ENCODE measurements at places on chromosomes 2 and 18.

DNA sequence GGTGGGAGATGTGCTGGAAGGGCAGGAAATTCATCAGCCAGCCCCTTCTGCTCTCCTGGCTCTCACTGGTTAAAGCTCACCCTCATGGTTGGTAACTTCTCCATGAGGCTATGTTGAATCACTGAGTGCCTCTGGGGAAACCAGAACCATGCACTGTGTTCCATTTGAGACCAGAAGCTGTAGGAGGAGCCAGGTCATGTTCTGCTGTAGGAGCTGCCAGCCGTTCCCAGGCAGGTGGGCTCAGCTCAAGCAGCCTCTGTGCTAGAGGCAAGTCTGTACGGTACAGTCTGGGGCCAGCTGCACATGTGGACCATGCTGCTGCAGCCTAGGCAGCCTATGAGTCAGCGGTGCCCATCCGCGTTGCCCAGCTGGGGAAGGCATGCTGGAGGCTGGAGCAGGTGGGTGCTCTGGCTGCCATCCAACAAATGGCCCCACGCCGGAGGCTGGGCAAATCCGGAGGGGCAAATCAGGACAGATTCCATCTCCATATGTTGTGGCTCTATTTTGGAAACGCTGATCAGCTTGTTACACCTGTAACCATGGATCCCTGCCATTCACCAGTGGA, 22.0 kb upstream of the KCNF1 start:
- DNase-seq, result no peak

DNA sequence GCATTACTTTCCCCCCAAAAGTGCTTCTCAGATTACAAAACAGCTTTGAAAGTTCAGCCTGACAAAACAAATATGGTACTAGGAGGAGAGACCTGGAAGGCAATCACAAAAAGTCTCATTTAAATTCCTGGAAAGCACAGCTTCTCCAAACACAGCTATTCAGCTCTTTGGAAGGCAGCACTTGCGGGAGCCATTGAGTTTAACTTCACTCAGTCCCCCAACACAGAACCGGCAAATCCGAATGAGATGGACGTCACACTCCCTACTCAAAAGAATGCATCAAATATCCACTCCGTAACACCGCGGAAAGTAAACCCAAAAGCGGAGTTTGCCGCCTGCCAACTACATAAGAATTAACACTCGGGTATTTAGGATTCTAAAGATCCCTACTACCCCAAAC, 638 bp downstream of the ST6GAL2 start:
- no peak for DNase-seq

DNA sequence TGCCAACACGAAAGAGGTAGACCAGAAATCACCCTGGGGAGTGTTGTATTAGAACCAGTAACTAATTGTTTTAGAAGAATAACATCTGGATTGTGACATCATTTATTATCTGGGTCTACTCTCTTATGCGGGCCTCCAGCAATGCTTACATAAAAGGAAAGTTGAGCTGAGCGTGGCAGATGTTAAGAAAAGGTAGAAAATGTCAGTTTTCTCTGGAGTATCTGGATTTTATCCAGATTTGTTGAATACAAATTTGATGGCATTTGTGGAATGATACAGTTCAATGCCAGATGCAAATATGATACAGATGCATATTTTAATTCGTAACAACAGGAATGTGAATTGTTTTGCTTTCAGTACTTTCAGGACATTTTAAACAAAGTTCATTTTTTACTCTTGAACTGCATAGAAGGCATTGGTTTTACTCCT, 90.3 kb downstream of the PRPF40A start:
- no peak for DNase-seq

DNA sequence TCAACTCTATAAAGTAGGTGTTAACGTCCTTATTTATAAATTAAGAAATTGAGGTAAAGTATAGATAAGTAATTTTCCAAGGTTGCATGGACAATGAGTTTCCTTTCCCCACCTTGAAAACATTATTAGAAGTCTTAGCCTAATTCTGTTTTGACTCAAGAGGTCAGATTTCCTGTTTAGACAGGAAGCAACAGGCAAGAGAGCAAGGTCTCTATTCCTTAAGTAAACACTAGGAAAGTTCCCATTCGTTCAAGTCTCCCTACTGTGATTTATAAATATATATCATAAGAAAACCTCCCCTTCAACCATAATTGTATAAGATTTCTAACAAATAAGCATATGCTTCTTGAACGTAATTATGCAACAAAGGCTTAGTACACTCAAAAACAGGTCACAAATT, 40.3 kb downstream of the CLASP1 start:
- DNase-seq, result no peak

- DNase-seq, result no peak
Observed at GRCh38 chr2:241498115-241499070, 10.0 kb downstream of the STK25 start.

DNA sequence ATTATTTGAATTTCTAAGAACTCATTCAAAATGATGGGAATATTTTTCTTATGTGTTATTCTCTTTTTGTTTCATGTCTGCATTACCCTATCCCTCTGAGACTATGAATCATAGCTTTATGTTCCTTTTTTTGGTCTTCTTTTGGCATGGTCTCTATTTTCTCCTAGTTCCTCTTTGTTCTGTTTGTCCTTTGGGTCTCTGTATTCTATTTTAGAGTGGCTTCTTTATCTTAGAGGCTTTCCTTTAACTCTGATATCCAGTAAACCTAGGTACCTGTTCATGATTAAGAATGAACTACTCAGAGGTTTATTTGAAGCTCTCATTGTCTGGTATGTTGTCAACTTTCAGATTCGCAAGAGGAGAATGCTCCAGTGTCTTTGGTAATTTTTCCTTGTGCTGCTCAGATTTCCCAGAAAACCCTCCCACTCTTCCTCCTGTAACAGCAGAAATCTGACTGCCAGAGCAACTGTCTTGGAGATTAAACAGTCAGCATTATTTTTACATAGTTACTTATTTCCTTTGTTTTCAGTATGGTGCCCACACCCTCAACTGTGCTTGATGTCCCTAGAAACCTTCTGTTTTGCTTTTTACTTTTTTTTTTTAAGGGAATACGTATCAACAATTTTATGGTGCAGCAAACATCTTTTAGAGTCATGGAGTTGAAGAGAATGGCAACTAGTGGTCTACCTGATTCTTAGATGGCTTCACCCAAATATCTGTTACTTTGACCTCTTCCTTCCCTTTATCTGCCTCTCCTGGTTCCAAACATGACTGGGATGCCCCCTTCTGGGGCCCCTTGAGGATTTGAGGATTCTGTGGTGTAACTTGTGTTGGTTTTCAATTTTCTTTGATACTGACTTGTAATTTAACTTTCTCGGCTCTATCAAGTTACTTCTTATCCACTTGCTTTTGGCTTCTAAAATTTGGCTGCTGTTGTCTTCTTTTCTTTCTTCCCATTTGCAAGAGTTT, 92.0 kb downstream of the DPP10 start:
- no peak for DNase-seq

DNA sequence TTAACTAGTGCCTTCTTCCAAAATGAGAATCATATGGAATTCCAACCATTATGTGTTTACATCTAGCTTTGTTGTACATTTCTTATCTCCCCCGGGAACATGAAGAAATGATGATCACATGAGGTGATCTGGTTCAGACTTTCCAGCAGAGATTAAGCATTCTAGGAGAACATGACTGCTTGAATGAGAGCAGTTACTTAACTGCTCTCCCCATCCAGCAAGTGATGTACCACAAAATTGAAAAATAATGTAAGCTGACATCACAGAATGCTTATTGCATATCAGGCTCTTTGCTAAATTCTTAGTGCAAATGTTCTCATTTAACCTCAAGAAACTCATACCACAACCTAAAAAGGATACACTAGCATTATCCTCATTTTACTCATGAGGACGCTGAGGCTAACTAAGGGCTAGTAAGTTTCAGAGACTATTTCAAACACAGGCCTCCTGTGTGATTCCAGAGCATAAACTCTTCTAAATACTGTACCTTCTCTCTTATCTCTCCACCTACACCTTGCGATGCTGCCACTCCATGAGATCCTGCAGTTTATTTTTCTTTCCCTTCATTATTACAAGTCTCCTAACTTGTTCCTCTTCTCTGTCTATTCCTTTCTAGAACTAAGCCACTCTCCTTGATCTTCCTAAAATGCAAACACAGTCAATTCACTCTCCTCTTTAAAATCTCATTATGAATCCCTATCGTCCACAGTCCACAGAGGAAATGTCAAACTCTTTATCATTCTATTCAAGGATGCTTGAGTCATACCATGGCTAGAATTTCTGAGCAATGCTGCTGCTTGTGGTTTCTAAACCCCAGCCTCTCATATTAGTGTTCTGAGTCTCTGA, 1224.8 kb upstream of the ZEB2 start:
- DNase-seq, result no peak
